ENCODE measurements at places on chromosomes 6 and 20. TPM values are rescaled to one million over a fixed set of nuclear protein-coding genes. Genes with fewer than 3 reads are reported as not detected.

The ISM1 gene
- not detected for total RNA-seq

DNA sequence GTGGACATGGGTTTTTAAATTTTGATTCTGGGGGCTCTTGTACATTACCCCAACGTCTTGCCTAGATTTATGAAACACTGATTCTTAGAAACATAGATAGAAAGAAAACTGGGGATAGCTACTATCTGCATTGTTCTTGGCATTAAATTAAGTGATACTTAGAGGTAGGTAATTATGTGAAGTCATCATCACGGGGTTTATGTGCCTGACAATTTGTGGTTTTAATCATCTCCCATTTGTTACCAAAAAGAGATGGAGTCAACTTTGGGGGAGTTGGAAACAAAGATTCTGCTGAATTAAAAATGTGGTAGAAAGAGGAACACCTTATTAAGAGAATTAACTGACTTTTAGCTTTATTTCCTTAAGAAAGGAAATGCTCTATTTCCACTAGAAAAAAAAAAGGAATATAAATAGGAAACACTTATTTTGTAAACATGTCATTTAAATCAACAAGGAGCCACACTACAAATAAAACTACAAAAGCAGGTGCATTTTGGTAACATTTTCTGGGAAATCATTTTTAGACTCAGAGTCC, 5.6 kb downstream of the TNFAIP3 start:
- H3K36me3 ChIP-seq, result peaks cover 69% of the 10 kb centered on the region
- DNase-seq, result no peak
- peak overlapping the region; percentile 97 for H3K27ac ChIP-seq
- H3K27me3 ChIP-seq, result no peaks in the 10 kb centered on the region
- H3K4me1 ChIP-seq, result peaks cover 75% of the 10 kb centered on the region

The SRSF12 gene
- total RNA-seq, result 0.17 TPM

- H3K27ac ChIP-seq, result no peak overlapping the region
- no peak for DNase-seq
- H3K27me3 ChIP-seq, result no peaks in the 10 kb centered on the region
- H3K36me3 ChIP-seq, result no peaks in the 10 kb centered on the region
- no peaks in the 10 kb centered on the region for H3K4me1 ChIP-seq
- H3K4me3 ChIP-seq, result no peak overlapping the region
Measured at GRCh38 chr6:36665180-36665579, 13.3 kb upstream of the CDKN1A start.

The CNKSR3 gene
- total RNA-seq, result 0.20 TPM

The EPPIN gene
- not detected for total RNA-seq

GRCh38 chr20:33033381-33033780, 1.9 kb downstream of the BPIFB6 start:
- peaks cover 9% of the 10 kb centered on the region for H3K27me3 ChIP-seq
- H3K4me1 ChIP-seq, result no peaks in the 10 kb centered on the region
- no peak overlapping the region for H3K4me3 ChIP-seq
- no peak overlapping the region for H3K27ac ChIP-seq
- no peak for DNase-seq

- H3K27ac ChIP-seq, result no peak overlapping the region
- no peaks in the 10 kb centered on the region for H3K27me3 ChIP-seq
- H3K4me3 ChIP-seq, result no peak overlapping the region
- no peaks in the 10 kb centered on the region for H3K4me1 ChIP-seq
Measured at GRCh38 chr20:46722450-46722849, 13.0 kb downstream of the SLC2A10 start.

GRCh38 chr6:147486683-147487082, 21.8 kb upstream of the SAMD5 start:
- no peak for DNase-seq
- H3K27me3 ChIP-seq, result no peaks in the 10 kb centered on the region
- H3K4me1 ChIP-seq, result no peaks in the 10 kb centered on the region
- H3K4me3 ChIP-seq, result no peak overlapping the region

The OXT gene
- total RNA-seq, result not detected

- no peak overlapping the region for H3K27ac ChIP-seq
- no peak overlapping the region for H3K4me3 ChIP-seq
- no peaks in the 10 kb centered on the region for H3K4me1 ChIP-seq
- no peak for DNase-seq
Measured at GRCh38 chr20:63686492-63687321, 9.7 kb upstream of the TNFRSF6B start.

DNA sequence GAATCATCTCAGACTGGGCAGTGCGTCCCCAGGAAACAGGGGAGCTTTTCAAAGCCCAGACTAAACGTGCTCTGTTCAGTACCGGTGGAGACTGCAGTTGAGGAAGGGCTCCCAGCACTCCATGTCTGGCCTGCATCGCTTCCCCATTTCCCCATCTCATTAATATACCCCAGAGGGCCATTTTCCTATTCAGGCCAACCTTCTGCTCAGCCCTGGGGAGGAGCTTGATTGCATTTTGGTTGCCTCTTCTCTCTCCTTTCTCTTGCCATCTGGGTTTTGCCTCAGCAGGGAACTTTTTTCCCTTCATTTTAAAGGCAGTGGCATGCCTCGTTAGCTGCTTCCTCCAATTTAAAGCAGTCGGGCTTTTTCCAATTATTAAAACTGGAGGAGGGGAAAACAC, 394.3 kb upstream of the SOX4 start:
- peak overlapping the region; percentile 49 for H3K27ac ChIP-seq
- peaks cover 18% of the 10 kb centered on the region for H3K4me1 ChIP-seq
- no peaks in the 10 kb centered on the region for H3K27me3 ChIP-seq
- H3K36me3 ChIP-seq, result peaks cover 10% of the 10 kb centered on the region
- H3K4me3 ChIP-seq, result no peak overlapping the region
- no peak for DNase-seq

The THBD gene
- 0.33 TPM for total RNA-seq

The DEFB132 gene
- not detected for total RNA-seq

The OR2H1 gene
- total RNA-seq, result not detected

The ULBP3 gene
- 0.45 TPM for total RNA-seq

DNA sequence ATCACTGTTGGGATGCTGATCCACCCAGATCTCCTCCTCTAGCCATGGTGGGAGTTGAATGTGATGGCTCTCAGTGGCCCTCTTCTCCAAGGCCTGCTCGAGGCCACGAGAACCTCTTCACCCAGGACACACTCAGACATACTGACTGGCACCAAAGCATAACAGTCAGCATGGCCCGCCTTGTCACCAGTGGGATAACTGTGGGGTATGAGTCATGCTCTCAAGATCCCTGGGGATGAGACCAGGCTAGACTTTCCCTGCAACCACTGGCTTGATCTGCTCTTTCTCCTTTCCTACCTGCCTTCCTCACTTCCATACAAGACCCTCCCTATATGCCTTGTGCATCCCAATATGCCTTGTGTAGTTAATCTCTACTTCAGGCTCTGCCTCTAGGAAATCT, 66.8 kb downstream of the RIN2 start:
- H3K4me1 ChIP-seq, result peaks cover 15% of the 10 kb centered on the region

The MAPK14 gene
- 68.4 TPM for total RNA-seq

The TREM1 gene
- 0.38 TPM for total RNA-seq

The POU5F1 gene
- total RNA-seq, result 0.21 TPM

DNA sequence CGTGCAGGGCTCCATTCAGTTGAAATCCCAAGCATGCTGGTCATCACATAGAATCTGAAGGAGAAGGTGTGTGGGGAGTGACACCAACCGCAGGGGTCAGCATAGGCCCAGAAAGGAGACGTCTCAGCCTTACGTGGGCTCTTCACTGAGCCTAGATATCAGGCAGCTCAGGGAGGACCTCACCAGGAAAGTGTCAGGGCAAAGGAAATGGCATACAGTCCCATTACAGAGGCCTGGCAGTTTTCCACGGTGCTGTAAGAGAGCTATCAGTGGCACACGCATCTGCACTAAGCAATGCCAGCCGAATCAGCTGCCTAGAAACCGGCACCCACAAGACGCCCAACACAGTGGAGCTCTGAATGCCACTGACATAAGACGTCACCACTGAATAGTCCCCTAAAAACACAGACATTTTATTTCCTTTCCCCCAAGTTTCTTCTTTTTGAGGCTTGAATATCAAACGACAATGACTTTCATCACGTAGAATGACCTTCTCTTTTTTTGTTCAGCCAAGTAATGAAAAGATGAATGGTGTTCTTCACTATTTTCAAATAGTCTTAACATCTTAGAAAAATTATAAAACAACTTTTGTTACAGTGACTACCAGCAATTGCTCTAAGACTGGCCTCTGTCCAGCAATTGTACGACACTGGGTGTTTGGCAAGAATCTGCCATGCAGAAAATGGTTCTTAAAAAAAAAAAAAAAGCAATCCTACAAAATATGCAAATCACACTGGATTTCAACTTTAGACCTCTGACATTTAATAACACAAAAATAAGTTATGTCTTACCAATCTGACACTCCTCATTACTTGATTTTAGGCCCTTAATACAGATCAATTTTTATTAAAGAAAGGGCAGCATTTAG, 88.9 kb upstream of the FOXQ1 start:
- no peak overlapping the region for H3K4me3 ChIP-seq
- no peak for DNase-seq
- peaks cover 23% of the 10 kb centered on the region for H3K27me3 ChIP-seq
- no peaks in the 10 kb centered on the region for H3K4me1 ChIP-seq

- H3K4me3 ChIP-seq, result no peak overlapping the region
- DNase-seq, result no peak
- no peaks in the 10 kb centered on the region for H3K27me3 ChIP-seq
- H3K36me3 ChIP-seq, result no peaks in the 10 kb centered on the region
- H3K27ac ChIP-seq, result no peak overlapping the region
Measured at GRCh38 chr6:153898360-153899059, 140.5 kb upstream of the OPRM1 start.

DNA sequence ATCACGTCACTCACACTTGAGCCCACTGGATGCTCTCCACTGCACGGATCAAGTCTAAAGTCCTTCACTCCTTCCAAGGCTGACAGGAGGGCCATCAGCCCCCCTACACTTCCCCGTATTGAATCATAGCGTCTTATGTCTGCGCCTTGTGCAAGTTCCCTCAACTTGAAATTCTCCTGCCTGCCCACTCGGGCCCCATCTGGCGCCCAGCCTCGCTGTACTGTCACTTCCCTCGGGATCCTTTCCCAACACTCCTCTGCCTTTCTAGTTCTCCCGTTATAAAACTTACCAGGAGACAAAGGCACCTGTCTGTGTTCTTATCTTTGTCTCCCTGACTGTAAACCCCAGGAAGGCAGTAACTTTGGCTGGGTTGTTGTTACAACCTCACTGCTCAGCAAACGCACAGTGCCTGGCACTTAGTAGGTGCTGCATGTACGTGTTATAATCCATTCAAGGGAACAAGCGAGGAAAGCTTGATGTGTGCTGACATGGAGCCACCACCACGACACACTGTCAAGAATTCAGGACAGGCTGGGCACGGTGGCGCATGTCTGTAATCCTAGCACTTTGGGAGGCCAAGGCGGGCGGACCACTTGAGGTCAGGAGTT, 33.8 kb upstream of the ZFAND3 start:
- H3K4me3 ChIP-seq, result no peak overlapping the region
- no peak overlapping the region for H3K27ac ChIP-seq
- no peaks in the 10 kb centered on the region for H3K36me3 ChIP-seq
- peaks cover 15% of the 10 kb centered on the region for H3K4me1 ChIP-seq

The ZSCAN23 gene
- 1.5 TPM for total RNA-seq

DNA sequence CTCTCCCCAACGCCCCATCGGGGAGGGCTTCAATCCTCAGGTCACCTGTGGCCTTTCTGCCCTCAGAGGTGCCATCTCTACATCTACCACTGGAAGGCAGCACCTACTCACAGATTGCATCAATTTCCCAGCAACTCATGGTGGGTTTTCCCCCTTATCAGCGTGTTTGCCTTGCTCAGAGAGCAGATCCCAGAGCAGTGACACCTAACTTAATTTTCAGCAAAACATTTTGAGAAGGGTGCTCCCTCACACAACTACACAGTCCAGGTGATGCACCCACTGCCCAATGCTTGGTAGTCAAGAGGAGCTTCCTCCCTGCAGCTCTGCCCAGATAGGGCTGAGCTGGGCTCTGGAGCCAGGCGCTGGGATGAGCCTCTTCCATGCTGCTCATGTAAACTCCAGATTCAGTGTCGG, 48.2 kb downstream of the PLG start:
- no peak overlapping the region for H3K27ac ChIP-seq
- no peak for DNase-seq
- H3K36me3 ChIP-seq, result no peaks in the 10 kb centered on the region
- H3K4me3 ChIP-seq, result no peak overlapping the region

DNA sequence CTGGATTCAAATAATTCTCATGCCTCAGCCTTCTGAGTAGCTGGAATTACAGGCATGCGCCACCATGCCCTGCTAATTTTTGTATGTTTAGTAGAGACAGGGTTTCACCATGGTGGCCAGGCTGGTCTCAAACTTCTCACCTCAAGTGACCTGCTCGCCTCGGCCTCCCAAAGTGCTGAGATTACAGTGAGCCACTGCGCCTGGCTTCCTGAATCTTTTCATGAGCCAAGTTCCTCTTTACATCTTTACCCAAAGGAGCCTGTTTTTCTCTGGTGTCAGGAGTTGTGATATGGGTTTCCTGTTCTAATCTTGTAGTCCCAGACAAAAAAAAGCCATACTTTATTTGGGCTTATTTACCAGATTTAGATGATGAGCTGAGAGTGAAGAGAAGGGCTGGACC, 34.4 kb downstream of the PCNA start:
- H3K4me3 ChIP-seq, result no peak overlapping the region
- H3K36me3 ChIP-seq, result no peaks in the 10 kb centered on the region
- H3K27me3 ChIP-seq, result no peaks in the 10 kb centered on the region
- DNase-seq, result no peak
- H3K27ac ChIP-seq, result peak overlapping the region; percentile 50

- H3K4me1 ChIP-seq, result peaks cover 7% of the 10 kb centered on the region
- no peak overlapping the region for H3K27ac ChIP-seq
- DNase-seq, result no peak
Measured at GRCh38 chr6:52640170-52640569, 30.7 kb upstream of the TMEM14A start.

- no peak overlapping the region for H3K27ac ChIP-seq
- H3K4me1 ChIP-seq, result no peaks in the 10 kb centered on the region
- H3K4me3 ChIP-seq, result no peak overlapping the region
- peaks cover 7% of the 10 kb centered on the region for H3K27me3 ChIP-seq
- H3K36me3 ChIP-seq, result no peaks in the 10 kb centered on the region
- DNase-seq, result no peak
Measured at GRCh38 chr20:11277858-11278257, 604.1 kb upstream of the JAG1 start.

The MYH7B gene
- 0.19 TPM for total RNA-seq

- no peaks in the 10 kb centered on the region for H3K36me3 ChIP-seq
- no peak overlapping the region for H3K4me3 ChIP-seq
- peaks cover 88% of the 10 kb centered on the region for H3K27me3 ChIP-seq
- peaks cover 7% of the 10 kb centered on the region for H3K4me1 ChIP-seq
Measured at GRCh38 chr6:98839781-98840361, 5.5 kb downstream of the POU3F2 start.
